ENCODE measurements at places on chromosomes 5 and 9. TPM values are rescaled to one million over a fixed set of nuclear protein-coding genes. Genes with fewer than 3 reads are reported as not detected.

Gene OR13C9
- not detected for total RNA-seq

Gene MEGF10
- 6.3 TPM for total RNA-seq

Gene ACOT12
- total RNA-seq: not detected

Gene AMBP
- total RNA-seq: not detected

Gene FBP1
- total RNA-seq: not detected

Gene FGFR4
- 7.2 TPM for total RNA-seq

Gene SLC36A2
- not detected for total RNA-seq

Gene MLANA
- not detected for total RNA-seq

Gene DIPK1B
- total RNA-seq: 3.2 TPM

Measured in epithelial cell of alveolus of lung (primary cell).